Cardiac atrium fibroblast (primary cell): ENCODE measurements at places on chromosomes 4 and X. TPM values are rescaled to one million over a fixed set of nuclear protein-coding genes. Genes with fewer than 3 reads are reported as not detected.

The UGT2A1 gene
- total RNA-seq: 0.16 TPM in 1 of 2 replicates, not detected in the other

The SMIM14 gene
- total RNA-seq: 18.1 and 32.4 TPM in 2 replicates

The AMER1 gene
- 1.4 and 2.8 TPM in 2 replicates for total RNA-seq

The NAP1L3 gene
- 1.8 TPM in 2 replicates for total RNA-seq

The FDCSP gene
- not detected in 2 replicates for total RNA-seq

The ERVMER34-1 gene
- total RNA-seq: 0.16 TPM in 1 of 2 replicates, not detected in the other

The MGAT4D gene
- not detected in 2 replicates for total RNA-seq

The KLF8 gene
- total RNA-seq: 1.4 and 2.1 TPM in 2 replicates

The MAPK10 gene
- total RNA-seq: 3.9 and 7.0 TPM in 2 replicates

The ARHGAP6 gene
- 19.8 and 33.0 TPM in 2 replicates for total RNA-seq

The GPM6B gene
- total RNA-seq: 15.3 and 38.2 TPM in 2 replicates

The RHOH gene
- not detected in 2 replicates for total RNA-seq

The RAB41 gene
- total RNA-seq: not detected in 2 replicates

The DMP1 gene
- not detected in 2 replicates for total RNA-seq

The MAEA gene
- total RNA-seq: 43.1 and 59.1 TPM in 2 replicates
